AG04449 (cell line): ENCODE measurements at places on chromosomes 11 and 22.

DNA sequence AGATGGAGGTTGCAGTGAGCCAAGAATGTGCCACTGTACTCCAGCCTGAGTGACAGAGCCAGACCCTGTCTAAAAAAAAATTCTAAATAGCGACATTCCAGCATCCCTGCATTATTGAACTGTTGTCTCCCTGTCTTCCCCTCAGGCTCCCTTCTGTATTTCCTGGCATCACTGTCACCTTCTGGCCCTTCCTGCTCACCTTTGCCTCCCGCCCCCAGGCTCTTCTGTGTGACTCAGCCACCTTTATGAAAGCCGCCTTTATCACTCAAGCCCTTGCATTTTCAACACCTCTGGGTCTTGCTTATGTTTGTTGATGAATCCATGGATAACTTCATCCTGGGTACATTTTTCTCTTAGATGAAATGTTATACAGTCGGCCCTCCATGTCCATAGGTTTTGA lies 21.1 kb downstream of the UBASH3B start:
- DNase-seq, result no peak

DNA sequence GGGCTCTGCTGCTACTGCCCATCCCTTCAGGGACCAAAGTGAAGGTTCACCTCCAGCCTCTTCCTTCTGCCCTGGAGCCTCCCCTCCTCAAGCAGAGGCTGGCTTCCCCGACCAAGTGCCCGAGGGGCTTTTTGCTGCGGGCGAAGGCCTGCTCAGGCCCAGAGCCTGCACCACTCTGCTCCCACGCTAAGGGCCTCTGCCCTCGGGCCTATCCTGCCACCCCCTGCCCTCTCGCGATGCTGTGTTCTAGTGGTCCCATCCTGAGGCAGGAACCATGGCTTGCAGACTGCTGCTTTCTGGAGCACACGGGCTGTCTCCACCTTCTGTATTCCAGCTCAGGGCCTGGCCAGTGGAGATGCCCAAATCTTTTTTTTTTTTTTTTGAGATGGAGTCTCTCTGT lies 8.9 kb upstream of the TNFRSF13C start:
- no peak for DNase-seq

GRCh38 chr22:50031189-50032091 lies 18.9 kb upstream of the IL17REL start:
- DNase-seq, result no peak

DNA sequence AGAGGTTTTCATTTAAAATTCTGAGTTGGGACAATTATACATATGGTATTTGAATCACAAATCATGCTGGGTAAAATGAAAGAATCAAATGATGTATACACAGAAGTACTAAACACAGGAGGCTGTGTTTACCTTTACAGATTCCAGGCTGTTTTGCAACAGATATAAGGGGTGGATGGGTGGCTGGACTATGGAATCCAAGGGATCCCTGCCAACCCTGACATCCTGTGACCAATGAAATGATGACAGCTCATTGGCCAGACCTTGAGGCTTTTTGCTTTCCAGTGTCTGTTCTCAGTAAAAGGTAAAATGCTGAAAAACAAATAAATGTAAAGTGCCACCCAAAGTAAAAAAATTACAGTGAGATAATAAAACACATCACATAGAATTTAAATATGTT lies 3.3 kb upstream of the DDI1 start:
- DNase-seq, result peak; percentile 31

DNA sequence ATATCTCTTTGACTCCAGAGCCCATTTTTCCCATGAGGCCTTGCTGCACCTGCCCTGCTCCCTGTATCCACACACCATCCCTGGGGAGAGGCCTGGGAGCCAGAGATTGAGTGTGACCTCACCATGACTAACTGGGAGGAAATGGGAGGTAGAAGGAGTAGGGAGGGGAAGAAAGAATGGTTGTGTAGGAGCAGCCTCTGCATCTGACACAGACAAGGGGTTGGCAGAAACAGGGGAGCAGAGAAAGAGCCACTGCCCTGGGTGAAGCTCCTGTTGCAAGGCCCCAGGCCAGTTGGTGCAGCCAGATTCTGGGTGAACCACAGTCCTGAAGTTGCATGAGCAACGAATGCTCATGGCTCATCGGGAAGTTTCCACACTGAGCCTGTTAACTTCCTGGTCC lies 32.4 kb downstream of the POU2F3 start:
- no peak for DNase-seq

DNA sequence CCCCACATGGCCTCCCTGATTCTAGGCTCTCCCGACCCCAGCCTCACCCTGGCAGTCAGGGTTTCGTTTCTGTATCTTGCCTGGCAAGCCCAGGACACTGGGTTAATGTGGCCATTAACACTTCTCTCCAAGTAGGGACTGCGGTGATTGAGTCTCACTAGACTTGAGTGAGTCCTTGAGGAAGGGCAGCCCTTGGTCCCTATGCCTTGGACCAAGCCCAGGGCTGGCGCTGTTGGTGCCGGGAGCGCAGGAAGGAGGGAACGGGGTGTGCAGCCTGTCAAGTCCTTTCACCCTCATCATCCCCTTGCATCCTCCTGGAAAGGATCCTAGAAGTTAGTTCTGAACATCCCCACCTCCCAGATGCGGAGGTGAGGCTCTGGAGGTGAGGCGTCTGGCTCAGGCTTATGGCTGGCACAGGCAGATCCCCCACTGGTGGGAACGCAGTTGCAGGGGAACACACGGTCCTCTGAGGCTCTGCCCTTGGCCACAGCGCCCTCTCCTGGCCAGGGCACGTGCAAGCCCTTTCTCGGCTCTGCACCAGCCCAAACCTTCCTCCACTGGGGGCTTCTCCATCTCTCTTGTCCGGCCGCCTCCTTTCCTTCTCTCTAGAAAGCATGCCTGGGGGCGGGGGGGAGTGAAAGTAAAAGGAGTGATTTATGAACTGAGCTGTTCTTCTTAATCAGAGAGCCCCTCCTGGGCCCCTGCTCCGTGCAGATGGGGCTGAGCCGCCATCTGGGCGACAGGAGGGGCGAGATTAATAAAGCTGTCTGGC lies 56.7 kb downstream of the TP53I11 start:
- no peak for DNase-seq

DNA sequence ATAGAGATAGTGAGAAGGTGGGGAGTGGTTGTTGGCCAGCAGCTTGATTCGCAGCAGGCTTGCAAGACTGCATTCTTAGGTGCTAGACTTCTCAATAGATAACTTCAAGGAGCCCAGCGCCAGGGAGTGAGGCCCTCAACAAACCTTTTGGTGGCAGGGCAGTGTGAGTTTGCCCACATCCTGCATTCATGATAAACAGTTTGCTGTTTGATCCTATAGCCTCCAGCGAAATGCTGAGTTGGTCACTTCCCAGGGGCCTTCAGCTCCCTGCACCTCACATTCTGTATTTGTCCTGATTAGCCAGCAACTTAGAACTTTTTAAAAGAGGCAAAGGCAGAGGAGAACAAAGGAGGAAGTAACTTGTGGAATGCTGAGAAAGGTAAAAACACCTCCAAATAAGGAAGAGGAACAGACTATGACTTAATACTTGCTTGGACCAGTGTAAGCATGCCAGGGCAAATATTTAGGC lies 25.1 kb downstream of the OR10A6 start:
- DNase-seq, result no peak

GRCh38 chr22:19596680-19597398 lies 72.6 kb upstream of the CLDN5 start:
- DNase-seq, result no peak

DNA sequence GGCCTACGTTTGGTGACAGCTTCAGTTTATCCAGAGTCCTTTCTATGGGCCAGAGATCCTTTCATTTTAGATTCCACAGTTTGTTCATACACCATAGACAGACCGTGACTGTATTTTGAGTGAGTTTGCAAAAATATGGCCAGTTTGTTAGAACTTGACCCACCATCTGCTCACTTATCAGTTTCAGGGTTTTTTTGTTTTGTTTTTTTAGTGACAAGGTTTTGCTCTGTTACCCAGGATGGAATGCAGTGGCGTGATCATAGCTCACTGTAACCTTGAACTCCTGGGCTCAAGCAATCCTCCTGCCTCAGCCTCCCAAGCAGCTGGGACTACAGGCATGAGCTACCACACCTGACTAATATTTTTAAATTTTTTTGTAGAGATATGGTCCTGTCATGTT lies 9.1 kb upstream of the CKAP5 start:
- no peak for DNase-seq

DNA sequence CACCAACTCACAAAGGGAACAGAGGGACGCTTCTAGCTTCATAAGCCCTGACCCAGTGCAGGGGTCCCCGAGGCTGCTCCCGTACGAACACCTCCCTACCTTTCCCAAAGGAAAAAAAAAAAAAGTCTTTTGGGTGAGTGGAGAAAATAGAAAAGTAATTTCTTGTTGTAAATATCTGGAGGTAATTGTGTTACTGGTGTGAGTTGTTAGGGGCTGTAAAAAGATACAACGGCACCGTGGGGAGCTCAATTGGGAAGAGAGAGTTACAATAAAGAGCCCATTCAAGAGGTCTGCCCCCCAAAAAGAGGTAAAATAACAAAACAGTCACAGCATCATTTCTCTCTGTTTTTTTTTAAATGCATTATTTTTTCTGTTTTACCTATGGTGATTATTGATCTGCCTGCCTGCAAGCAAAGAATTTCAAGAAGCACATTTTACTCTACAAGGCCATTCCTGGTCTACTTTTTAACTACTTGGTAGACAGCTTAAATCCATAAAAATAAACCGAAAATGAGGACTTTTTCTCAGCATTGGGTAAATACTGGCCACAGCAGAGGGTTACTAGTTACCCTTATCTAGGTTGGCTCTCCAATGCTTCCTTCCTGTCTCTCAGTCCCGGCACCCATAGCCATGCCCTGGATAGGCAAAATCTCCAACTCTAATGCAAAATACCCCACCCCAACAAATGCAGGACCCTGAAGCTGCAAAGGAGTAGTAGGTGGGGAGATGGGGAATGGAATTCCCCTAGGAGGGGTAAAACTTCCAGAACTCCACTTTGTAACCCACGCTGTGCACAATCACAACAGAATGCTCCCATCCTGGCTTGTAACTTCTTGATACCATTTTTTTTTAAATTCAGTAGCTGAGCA lies 3.1 kb downstream of the PAX6 start:
- DNase-seq, result no peak

- DNase-seq, result no peak
Measured at GRCh38 chr11:34626393-34626792, 5.5 kb downstream of the EHF start.

DNA sequence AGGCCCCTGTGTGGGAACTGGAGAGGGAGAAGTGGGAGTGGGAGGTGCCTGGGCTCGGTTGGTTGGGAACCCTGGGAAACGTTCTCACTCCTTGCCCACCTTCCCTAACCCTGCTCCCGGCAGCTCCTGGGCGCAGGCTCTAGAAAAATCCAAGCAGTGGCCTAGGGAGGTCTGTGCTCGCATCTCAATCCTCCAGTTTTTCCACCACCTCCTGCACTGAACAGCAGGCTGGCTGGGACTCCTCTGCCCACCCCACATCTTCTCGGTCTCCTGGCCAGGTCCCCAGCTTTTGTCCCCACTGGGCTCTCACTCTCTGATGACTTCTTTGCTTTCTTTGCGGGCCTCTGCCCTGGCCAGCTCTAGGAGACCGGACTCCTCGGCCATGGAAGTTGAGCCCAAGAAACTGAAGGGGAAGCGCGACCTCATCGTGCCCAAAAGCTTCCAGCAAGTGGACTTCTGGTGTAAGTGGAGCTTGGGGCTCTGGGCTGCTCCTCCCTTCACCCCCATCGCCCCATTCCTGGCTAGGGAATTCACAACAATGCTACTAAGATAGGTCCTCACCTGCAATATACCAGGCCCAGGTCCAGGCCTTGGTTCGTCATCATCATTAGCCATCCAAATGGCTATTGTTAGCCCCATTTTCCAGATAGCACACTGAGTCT lies 35.6 kb downstream of the PRDM11 start:
- no peak for DNase-seq

- no peak for DNase-seq
Measured at GRCh38 chr11:124935548-124936514, at the start of gene HEPACAM. TSS of gene HEPACAM (minus strand) at chr11:124936047. CDS start at chr11:124936006, 41 bp downstream.

- DNase-seq, result peak; percentile 49
Measured at GRCh38 chr11:6693342-6694228, 10.4 kb upstream of the MRPL17 start.

GRCh38 chr22:48576333-48577013 lies 1251.2 kb downstream of the BRD1 start:
- no peak for DNase-seq

DNA sequence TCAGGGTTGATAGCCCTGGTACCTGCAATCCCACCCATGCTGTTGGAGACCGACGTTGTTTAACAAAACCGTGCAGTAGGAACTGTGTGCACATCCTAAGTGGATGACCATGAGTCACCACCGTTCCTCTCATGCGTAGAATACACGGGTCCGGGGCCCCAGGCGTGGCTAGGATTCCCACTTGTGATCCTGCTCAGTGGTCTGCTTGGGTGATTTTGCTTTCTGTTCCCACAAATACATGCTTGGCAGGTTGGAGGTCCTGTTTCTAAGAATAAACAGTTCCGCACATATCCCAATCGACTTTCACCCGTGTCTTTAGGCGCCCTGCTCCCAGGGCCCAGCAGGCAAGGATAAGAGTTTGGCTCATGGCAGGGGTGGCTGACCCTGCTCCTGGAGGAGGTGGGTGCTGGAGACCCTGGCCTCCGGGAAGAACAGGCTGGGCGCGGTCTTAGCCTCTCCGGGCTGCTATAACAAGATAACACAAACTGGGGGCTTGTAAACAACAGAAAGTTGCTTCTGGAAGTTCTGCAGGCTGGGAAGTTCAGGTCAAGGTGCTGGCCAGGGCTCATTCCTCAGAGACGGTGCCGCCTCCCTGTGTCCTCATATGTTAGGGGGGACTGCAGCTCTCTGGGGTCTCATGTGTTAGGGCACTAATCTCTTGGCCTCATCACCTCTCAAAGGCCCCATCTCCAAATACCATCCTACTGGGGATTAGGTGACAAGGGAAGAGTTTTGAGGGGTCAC lies 1028.3 kb downstream of the BRD1 start:
- DNase-seq, result no peak

DNA sequence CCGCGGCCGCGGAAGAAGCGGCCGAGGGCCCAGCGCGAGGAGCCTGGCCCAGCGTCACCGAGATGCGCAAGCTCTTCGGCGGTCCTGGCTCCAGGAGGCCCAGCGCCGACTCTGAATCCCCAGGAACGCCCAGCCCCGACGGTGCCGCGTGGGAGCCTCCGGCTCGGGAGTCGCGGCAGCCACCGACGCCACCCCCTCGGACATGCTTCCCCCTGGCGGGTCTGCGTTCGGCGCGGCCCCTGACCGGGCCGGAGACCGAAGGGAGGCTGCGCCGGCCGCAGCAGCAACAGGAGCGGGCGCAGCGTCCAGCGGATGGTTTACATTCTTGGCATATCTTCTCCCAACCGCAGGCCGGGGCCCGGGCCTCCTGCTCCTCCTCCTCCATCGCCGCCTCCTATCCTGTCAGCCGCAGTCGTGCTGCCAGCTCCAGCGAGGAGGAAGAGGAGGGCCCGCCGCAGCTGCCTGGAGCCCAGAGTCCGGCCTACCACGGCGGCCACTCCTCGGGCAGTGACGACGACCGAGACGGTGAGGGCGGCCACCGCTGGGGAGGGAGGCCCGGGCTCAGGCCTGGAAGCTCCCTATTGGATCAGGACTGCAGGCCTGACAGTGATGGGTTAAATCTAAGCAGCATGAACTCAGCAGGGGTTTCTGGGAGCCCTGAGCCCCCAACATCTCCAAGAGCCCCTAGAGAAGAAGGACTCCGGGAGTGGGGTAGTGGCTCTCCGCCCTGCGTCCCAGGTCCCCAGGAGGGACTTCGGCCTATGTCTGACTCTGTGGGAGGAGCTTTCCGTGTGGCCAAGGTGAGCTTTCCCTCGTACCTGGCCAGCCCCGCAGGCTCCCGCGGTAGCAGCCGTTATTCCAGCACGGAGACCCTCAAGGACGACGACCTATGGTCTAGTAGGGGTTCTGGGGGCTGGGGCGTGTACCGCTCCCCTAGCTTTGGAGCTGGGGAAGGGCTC lies 1.2 kb downstream of the ARHGEF17 start:
- DNase-seq, result peak; percentile 75
